ENCODE measurements at places on chromosomes 1 and 21. TPM values are rescaled to one million over a fixed set of nuclear protein-coding genes. Genes with fewer than 3 reads are reported as not detected.
A peak's percentile ranks its signal among the peaks of the same experiment; 100 is the strongest.

The KRTAP12-2 gene
- not detected for total RNA-seq

GRCh38 chr21:27495836-27496235 is 528.9 kb upstream of the ADAMTS5 start:
- no peak overlapping the region for H3K4me3 ChIP-seq
- peaks cover 9% of the 10 kb centered on the region for H3K4me1 ChIP-seq
- H3K36me3 ChIP-seq: no peaks in the 10 kb centered on the region
- no peak for DNase-seq
- H3K27ac ChIP-seq: no peak overlapping the region

The CFAP57 gene
- not detected for total RNA-seq

DNA sequence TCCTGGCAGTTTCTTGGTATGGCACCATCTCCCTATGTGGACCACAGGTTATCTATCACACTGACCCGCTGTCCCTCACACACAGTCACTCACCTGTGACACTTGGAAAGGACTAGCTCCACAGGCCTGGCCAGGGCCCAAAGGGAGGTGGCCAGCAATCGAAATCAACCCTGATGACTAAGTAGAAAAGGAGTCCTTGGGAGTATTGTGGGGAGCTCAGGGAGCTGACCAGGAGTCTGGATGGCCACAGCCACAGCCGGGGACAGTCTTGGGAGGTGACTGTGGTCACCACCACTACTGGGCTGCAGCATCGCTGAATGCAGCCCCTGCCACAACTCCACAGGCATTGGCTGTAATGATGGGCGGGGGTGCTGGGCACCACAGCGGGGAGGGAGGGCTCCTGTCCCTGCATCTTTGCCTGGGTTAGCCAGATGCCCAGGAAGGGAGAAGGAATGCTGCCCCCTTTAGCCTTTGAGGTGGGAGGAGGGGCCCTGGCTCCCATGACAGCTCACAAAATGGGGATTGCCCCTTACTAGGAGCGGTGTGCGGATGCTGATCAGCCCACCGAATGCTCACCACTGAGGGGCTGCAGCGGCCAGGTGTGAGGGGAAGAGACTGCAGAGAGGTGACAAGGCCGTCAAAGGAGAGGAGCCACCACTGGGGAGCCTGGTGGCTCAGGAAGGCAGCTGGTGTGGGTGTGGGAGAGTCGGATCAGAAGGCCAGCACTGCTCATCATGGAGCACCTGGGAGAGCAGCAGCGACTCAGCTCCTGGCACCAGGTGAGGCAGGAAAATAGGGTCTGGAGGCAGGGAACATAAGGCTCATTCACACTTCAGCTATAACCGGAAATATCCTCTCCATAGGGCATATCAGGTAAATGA is 61.3 kb downstream of the H3-3A start:
- peak; percentile 36 for DNase-seq
- no peaks in the 10 kb centered on the region for H3K36me3 ChIP-seq
- no peak overlapping the region for H3K4me3 ChIP-seq
- H3K27ac ChIP-seq: peak overlapping the region; percentile 96

GRCh38 chr1:186978596-186979556 is 150.1 kb downstream of the PLA2G4A start:
- no peaks in the 10 kb centered on the region for H3K4me1 ChIP-seq
- DNase-seq: no peak
- H3K27me3 ChIP-seq: no peaks in the 10 kb centered on the region
- no peaks in the 10 kb centered on the region for H3K36me3 ChIP-seq
- no peak overlapping the region for H3K4me3 ChIP-seq

The NKAIN1 gene
- not detected for total RNA-seq

- no peak overlapping the region for H3K4me3 ChIP-seq
- H3K4me1 ChIP-seq: no peaks in the 10 kb centered on the region
- no peak for DNase-seq
- no peaks in the 10 kb centered on the region for H3K27me3 ChIP-seq
- no peaks in the 10 kb centered on the region for H3K36me3 ChIP-seq
Measured at GRCh38 chr21:34353182-34353581, 10.6 kb upstream of the KCNE2 start.

The THEM5 gene
- total RNA-seq: not detected

DNA sequence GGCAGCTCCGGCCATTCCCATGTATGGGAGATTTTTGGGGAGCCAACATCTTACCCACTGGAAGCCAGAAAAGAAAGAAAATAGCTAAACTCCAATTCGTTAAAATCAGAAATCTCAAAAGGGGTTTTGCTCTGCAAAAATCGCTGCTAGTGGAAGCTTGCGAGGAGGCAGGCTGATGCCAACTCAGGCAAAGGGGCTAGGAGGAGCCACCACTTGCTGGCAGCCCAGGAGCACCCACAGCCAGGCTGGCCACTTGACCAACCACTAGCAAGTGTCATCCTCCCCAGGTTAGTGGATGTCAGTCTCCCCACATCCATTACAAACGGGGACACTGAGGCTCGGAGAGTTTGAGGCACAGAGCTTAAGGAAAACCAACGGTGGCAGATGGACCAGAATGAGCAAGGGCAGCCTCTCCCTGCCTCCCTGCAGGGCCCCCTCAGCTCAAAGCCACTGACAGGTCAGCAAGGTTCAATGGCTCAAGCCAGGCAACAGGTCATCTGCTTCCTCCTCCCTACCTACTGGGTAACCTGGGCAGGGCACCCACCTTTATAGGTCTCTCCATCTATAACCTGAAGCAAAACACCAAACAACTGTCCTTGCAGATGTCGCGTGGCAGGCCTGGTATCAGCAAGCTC is 10.8 kb downstream of the KCNN3 start:
- DNase-seq: no peak
- H3K27ac ChIP-seq: no peak overlapping the region
- no peaks in the 10 kb centered on the region for H3K4me1 ChIP-seq
- no peak overlapping the region for H3K4me3 ChIP-seq
- H3K27me3 ChIP-seq: peaks cover 38% of the 10 kb centered on the region

DNA sequence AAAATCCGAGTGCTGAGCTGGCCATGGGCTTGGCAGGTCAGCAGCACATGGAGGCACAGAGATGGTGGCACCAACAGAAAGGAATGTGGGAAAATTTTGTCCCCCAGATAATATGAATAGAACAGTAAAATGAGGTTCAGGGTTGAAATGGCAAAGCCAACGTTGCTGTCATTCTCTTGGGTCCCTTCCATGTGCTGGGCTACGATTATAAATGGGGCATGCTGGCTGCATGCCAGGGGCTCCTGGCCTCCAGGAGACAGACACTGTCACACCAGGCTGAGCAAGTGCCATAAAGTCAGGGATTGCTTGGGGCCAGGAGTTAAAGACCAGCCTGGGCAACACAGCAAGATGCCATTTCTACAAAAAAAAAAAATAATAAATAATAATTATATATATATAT is 77.1 kb downstream of the TOMM20 start:
- H3K36me3 ChIP-seq: no peaks in the 10 kb centered on the region
- peak overlapping the region; percentile 49 for H3K27ac ChIP-seq
- H3K4me1 ChIP-seq: peaks cover 34% of the 10 kb centered on the region
- no peak for DNase-seq

Data from stomach (tissue), 19 donors.